RPMI7951 (cell line): ENCODE measurements at places on chromosomes 3 and 15. TPM values are rescaled to one million over a fixed set of nuclear protein-coding genes. Genes with fewer than 3 reads are reported as not detected.

- DNase-seq: no peak
Observed at GRCh38 chr3:30500666-30501399, 105.6 kb upstream of the TGFBR2 start.

- DNase-seq: no peak
Observed at GRCh38 chr3:30184091-30184810, 422.1 kb upstream of the TGFBR2 start.

The TTLL13 gene
- total RNA-seq: not detected in 2 replicates

The GABRA5 gene
- not detected in 2 replicates for total RNA-seq

The NR2E3 gene
- not detected in 2 replicates for total RNA-seq
